ENCODE measurements at places on chromosomes 11 and 22.

- DNase-seq, result no peak
These were observed 451.9 kb downstream of the ETS1 start for GRCh38 chr11:128135451-128135850.

DNA sequence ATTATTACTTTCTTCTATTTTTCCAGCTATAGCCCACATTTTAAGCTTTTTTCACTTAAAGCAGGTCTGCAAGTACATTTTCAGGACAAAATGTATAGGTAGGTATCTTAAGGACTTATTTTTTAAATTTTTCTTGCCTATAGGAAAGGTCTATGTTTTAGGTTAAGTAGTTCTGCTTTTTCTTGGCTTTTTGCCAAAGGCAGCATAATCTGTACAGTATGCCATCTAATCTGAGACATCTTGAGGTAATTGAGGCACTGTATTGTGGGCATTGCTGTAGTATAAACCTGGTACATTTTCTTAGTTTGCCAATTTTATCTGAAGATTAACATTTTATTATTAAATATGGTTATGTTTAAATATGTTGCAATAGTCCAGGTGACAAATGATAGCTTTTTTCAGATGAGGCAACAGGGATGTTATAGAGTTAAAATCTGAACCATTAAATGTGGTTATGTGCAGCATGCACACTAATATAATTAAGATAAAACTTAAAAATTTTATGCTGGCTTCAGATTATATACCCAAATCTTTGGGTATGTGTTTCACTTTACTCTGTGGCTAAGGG lies 42.9 kb downstream of the QSER1 start:
- DNase-seq, result no peak

GRCh38 chr11:8025816-8026215 lies 38.7 kb downstream of the EIF3F start:
- no peak for DNase-seq

DNA sequence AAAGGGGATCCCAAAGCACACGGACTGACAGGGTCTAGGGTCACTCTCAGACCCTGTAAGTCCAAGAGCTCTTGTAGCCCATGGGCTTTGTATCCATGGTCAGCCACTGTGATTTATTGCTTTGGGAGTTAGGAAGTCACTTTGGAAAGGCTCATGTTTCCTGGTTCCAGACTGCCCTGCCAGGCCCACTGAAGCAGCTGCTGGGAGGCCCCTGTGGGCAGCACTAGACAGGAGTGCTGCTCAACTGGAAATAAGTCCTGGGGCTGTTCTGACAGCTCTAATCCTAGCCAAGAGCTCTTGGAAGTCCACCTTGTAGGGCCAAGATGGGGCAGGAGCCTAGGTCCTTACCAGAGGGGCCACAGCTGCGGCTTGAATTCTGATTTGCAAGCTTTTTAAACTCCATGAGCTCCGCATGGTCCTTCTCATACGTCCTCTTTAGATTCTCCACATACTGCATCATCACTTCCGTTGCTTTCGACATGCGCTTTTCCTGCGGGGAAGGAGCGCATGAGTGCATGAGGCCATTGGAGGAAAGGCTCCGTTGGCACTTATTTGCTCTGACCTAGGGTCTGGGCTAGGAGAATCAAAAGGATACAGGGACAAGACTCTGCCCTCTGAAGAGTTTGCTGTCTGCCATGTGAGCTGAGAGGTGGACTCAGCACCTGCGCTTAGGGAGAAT lies 32.2 kb upstream of the LYVE1 start:
- DNase-seq, result no peak

GRCh38 chr11:2466069-2466801 lies 21.4 kb downstream of the KCNQ1 start:
- DNase-seq, result no peak

DNA sequence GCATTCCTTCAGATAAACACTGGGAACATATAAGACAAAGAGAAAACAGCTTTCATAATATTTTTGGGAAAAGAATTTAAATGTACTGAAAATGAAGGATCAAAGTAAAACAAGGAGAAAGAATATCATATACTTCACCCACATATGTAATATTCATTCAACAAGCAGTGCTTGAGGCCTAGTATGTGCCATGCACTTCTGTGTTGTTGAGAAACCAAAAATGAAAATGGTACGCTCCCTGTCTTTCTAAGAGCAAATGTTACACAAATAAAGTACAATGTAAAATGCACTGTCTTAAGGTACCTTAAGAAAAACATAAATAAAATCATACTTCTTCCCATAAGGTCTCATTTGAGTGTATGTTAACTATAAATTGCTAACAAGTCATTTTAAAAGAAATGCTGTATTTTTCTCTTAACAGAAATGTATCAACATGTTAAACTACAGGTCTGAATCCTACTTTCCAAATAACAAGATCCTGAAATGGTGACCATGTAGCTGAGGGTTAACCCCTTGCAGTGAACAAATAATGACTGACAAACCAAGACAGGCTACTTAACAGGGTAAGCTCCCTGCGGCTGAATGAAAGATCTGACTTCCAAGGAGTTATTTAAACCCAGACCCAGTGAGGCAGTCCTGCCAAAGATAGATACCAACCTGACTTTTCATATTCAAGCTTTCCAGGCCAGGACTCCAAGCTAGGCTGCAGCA lies 377.6 kb downstream of the DCDC1 start:
- DNase-seq, result no peak

DNA sequence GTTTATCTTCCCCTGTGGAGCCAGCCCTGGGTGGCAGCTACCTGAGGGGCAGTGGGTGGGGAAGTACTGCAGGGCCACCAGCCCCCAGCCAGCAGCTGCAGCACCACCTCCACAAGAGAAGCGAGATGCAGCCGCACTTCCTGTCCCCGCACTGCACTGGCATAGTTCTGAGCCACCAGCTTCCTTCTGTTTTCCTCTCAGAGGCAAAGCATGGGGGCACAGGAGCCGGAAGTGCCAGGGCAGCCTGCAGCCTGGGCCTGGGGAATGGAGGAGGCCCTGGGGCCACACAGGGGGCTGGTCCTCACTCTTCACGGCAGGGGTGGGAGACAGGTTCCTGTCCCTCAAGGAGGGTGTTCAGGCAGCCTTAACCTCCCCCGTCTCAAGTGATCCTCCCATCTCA lies 11.9 kb upstream of the SH3BP1 start:
- no peak for DNase-seq

GRCh38 chr11:61054513-61054912 lies 47.8 kb upstream of the CD5 start:
- no peak for DNase-seq

- DNase-seq, result no peak
These were observed 50.9 kb downstream of the CDKN1C start for GRCh38 chr11:2834503-2835273.

- no peak for DNase-seq
These were observed 9.3 kb upstream of the CD3E start for GRCh38 chr11:118295199-118295598.

GRCh38 chr22:20464096-20464614 lies 26.5 kb upstream of the SCARF2 start:
- DNase-seq, result peak; percentile 40

DNA sequence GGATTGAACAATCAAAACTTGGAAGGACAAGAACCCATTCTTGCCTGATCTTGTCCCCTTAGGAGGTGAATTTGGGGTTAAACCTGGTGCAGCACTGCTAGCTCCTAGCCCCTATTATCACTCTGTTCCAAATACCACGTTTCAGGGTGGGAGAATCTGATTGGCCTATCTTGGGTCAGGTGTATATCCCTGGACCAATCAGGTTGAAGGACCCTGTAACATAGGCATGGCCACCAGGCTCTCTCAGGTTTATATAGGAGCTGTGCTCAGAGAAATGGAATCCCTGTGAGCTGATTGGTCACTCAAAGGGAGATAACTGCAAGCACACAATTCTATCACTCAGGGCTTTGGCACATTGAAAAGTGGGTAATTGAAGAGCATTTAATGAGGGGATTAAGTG lies 26.6 kb upstream of the AMPD3 start:
- no peak for DNase-seq

DNA sequence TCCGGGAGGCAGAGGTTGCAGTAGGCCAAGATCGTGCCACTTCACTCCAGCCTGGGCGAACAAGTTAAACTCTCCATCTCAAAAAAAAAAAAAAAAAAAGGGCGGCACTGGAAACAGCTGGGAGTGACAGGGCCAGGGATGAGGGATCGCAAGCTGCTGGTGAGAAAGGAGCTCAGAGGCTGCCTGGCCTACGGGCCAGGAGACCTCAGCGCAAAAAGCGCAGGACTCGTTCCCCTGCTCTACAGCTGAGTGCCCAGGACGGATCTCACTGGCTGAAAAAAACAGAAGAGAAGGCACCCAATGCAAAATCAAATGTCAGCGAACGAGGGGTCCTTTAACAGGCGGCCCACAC lies 650 bp upstream of the NUP50 start:
- no peak for DNase-seq

GRCh38 chr22:37999640-38000272 lies 15.4 kb upstream of the SOX10 start:
- no peak for DNase-seq

- no peak for DNase-seq
These were observed 51.3 kb downstream of the KIRREL3 start for GRCh38 chr11:126949066-126949891.

DNA sequence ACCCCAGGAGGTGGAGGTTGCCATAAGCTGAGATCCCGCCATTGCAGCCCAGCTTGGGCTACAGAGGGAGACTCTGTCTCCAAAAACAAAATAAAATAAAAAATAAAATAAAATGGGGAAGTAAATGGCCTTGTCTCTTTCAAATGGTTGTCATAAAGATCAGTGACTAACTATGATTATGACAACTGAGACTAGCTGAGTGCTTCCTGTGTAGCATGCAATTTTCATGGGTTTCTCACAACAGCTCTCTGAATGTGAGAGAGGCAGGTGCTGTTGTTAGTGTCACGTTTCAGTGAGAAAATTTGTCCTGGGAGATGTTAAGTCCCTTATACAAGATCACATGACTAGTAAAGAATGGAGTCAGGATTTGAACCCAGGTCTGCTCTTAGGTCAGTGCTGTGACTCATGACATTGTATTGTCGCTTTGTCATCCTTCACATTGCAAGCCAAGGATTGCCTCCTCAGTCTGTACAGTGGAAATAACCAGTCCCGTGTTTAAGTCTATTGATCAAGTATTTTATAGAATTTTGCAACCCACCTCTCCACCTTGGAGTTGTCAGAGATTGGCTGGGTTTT lies 163.3 kb upstream of the CCDC90B start:
- DNase-seq, result peak; percentile 2

DNA sequence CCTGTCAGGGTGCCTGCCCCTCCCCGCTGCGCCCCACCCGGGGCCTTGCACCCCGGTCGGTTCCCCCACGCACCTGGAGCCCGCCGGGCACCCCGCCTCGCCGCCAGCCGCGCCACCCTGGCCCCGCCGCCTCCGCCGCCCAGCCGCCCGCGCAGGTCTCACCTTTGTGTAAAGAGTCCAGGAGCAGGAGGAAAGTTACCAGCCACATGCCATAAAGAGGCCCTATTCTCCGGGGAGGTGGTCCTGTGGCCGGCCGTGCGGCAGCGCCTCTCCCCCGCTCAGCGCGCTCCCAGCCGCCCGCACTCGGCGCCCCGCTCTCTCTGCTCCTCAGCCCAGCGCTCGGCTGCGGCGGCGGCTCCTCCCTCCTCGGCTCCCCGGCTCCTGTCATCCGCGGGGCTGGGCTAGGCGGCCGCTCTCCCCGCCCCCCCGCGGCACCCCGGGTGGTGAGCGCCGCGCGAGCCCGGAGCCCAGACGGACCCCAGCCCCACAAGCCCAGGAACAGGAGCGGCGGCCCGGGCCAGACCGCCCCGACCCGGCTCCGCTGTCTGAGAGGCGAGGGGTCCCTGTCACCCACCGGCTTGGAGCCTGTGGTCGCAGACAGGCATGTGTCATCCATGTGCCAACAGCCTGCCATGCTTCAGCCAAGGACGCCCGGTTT lies at the start of gene DSCAML1:
TSS of gene DSCAML1 (minus strand) at position 345 of the 658 bp plus-strand sequence. CDS start at position 208, 137 bp downstream.
- no peak for DNase-seq

- DNase-seq, result no peak
These were observed 15.1 kb upstream of the SLC3A2 start for GRCh38 chr11:62865635-62866034.
